ENCODE measurements at places on chromosomes 2 and 18. TPM values are rescaled to one million over a fixed set of nuclear protein-coding genes. Genes with fewer than 3 reads are reported as not detected.

GRCh38 chr18:26566874-26567555 is 18.7 kb upstream of the KCTD1 start:
- H3K4me3 ChIP-seq: no peak overlapping the region
- H3K27me3 ChIP-seq: no peaks in the 10 kb centered on the region
- no peaks in the 10 kb centered on the region for H3K4me1 ChIP-seq
- no peak overlapping the region for H3K27ac ChIP-seq
- H3K36me3 ChIP-seq: no peaks in the 10 kb centered on the region
- DNase-seq: no peak

GRCh38 chr2:168684921-168685599 is 117.4 kb upstream of the NOSTRIN start:
- no peaks in the 10 kb centered on the region for H3K36me3 ChIP-seq
- DNase-seq: no peak
- H3K4me1 ChIP-seq: no peaks in the 10 kb centered on the region
- H3K27ac ChIP-seq: no peak overlapping the region

DNA sequence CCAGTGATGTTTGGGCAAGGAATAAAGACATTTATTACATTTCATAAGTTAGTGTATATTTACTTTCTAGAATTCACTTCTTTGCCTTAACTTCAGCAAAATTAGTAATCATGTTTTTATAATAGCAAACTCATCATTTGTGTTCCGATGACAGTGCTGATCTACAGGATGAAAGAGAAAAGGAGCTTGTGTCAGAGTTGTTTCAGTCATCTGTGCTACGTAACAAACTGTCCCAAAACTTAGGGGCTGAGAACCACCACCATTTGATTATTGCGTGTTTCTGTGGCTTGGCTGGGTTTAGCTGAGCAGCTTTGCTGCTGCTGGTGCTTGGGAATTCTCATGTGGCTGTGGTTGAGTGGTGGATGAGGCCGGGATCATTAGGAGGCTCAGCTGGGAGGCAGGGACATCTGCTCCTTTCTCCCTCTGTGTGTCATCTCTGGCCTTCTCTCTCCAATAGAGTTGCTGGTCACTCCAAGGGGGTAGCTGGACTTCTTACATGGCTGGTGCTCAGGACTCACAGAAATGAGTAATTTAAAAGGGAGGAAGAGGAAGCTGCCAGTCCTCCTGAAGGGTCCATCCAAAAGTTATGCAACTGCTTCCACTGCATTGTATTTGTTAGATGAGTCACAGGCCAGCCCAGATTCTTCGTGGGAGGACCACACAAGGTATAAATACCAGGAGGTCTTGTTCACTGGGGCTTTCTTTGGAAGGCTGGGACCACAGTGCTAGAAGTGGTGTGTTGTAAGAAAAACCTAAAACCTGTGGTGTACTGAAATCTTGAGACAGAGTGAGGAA is 43.4 kb upstream of the HAAO start:
- H3K36me3 ChIP-seq: no peaks in the 10 kb centered on the region
- H3K27ac ChIP-seq: peak overlapping the region; percentile 24
- no peaks in the 10 kb centered on the region for H3K27me3 ChIP-seq
- H3K4me3 ChIP-seq: no peak overlapping the region
- peaks cover 7% of the 10 kb centered on the region for H3K4me1 ChIP-seq

DNA sequence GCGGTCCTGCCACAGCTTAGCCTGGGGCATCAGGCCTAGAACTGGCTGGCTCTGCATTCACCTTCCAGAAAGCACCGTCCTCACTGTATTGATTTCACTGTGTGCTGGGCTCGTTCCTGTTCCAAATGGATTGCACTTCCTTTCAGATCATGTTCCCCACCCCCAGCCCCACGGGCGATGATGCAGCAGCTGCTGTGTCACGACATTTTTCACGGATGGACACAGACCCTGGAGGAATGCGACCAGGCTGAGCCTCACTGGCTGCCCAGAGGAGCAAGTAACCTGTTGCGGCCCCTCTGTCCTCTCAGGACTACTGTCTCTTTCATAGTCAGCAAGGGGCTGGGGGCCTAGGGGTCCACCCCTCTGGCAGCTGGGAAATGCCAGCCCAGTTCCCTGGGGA is 50.3 kb downstream of the CAPN13 start:
- no peak overlapping the region for H3K4me3 ChIP-seq
- peak; percentile 55 for DNase-seq
- no peaks in the 10 kb centered on the region for H3K27me3 ChIP-seq
- H3K4me1 ChIP-seq: no peaks in the 10 kb centered on the region

DNA sequence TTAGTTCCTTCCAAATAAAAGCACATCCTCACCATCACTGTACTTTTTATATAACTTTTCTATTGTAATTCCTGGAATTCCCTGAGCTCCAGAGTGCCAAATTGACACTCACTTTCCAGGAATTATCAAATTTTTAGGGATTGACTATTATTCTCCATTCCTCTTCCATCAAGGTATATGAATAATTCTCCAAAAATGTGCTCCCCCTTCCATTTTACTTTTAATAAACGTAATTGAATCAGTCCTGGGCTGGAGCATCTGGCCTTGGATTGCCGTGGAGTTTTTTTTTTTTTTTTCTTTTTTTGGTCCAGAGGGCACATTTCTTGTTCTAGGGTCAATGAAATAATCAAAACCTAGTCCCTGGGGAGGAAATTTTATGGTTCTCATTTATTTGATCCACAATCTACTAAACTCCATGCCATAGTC is 304.3 kb downstream of the CDCA7 start:
- no peaks in the 10 kb centered on the region for H3K4me1 ChIP-seq
- H3K4me3 ChIP-seq: no peak overlapping the region
- H3K27me3 ChIP-seq: no peaks in the 10 kb centered on the region
- H3K27ac ChIP-seq: no peak overlapping the region

The CROCC2 gene
- 0.26 TPM for total RNA-seq

The CD207 gene
- 3.6 TPM for total RNA-seq

- H3K4me3 ChIP-seq: no peak overlapping the region
- DNase-seq: no peak
- H3K27ac ChIP-seq: no peak overlapping the region
- no peaks in the 10 kb centered on the region for H3K36me3 ChIP-seq
These were observed 40.0 kb downstream of the NPPC start for GRCh38 chr2:231886071-231886681.

The MC2R gene
- not detected for total RNA-seq

DNA sequence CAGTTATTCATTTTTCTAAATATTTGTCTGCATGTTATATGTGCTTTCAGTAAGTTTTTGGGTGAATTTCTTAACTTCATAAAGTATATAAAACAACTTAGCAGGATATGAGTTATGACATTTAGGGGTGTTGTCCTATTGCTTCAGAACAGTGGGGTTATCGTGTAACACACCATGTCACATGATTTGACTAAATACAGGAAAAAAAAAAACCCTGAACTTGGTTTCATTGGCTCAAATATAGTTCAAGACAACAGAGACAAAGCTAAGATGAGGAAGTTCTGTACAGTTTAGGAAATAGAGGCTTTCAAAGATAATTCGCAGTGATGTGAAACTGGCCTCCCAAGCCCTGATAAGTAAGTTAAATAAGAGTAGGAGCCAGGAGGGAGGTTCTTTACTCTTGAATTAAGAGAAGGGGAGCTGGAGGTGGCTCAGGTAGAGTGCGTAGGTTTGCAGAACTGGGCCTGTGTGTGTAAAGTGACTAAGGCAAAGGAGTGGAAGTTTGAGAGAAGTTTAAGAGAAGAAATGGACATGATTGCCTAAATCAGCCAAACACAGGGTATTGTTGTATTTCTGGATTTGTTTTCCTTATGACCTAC is 53.9 kb downstream of the LIMS1 start:
- peaks cover 29% of the 10 kb centered on the region for H3K4me1 ChIP-seq
- no peak for DNase-seq
- H3K4me3 ChIP-seq: peak overlapping the region; percentile 25
- H3K27me3 ChIP-seq: no peaks in the 10 kb centered on the region
- no peaks in the 10 kb centered on the region for H3K36me3 ChIP-seq

The PDCD1 gene
- total RNA-seq: 1.8 TPM

The SNTG2 gene
- 3.6 TPM for total RNA-seq
